ENCODE measurements at places on chromosomes 2 and 18. TPM values are rescaled to one million over a fixed set of nuclear protein-coding genes. Genes with fewer than 3 reads are reported as not detected.

Gene DSG4
- polyA plus RNA-seq = not detected

Gene KIAA2012
- polyA plus RNA-seq = 0.42 TPM

Gene LDAH
- 9.1 TPM for polyA plus RNA-seq

Gene LONRF2
- polyA plus RNA-seq = 5.4 TPM

Gene MRPL33
- polyA plus RNA-seq = 115 TPM

Gene MYCN
- polyA plus RNA-seq = 12.0 TPM

Gene PTGR3
- 30.8 TPM for polyA plus RNA-seq

Gene HOXD11
- 5.1 TPM for polyA plus RNA-seq

Gene SERPINB3
- not detected for polyA plus RNA-seq

Gene ANKRD53
- polyA plus RNA-seq = 5.7 TPM

Gene XDH
- polyA plus RNA-seq = not detected

Gene ADRA2B
- polyA plus RNA-seq = 0.48 TPM

Gene ZNF385B
- polyA plus RNA-seq = 2.4 TPM

Gene FOXI3
- 0.29 TPM for polyA plus RNA-seq

Gene ASAP2
- 7.0 TPM for polyA plus RNA-seq

Gene RASGRP3
- polyA plus RNA-seq = 10.3 TPM

Gene CAB39
- 22.9 TPM for polyA plus RNA-seq

Gene DPYSL5
- 309 TPM for polyA plus RNA-seq

Gene CROCC2
- polyA plus RNA-seq = not detected

Gene GPR39
- polyA plus RNA-seq = not detected
